ENCODE measurements at places on chromosomes 11 and 22. TPM values are rescaled to one million over a fixed set of nuclear protein-coding genes. Genes with fewer than 3 reads are reported as not detected.

- DNase-seq: no peak
Observed at GRCh38 chr11:108873941-108874340, 209.1 kb downstream of the DDX10 start.

DNA sequence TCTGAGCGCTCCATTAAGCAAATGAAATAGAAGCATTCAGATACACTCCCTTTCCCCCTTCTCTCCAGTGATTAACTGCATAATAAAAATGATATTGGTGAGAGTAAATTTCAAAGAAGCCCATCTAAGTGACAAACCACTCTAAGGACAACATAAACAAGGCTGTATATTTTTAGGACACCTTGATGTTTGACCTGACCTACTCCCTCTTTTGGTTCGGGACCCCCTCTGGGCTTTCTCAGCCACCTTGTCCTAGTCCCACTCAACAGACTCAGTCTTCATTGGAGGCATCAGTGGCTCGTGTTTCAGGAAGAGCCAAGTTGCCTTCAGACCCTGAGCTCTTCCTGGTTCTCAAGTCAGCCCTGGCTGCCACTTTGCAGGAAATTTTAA, 182.3 kb upstream of the NCAM1 start:
- DNase-seq: no peak

DNA sequence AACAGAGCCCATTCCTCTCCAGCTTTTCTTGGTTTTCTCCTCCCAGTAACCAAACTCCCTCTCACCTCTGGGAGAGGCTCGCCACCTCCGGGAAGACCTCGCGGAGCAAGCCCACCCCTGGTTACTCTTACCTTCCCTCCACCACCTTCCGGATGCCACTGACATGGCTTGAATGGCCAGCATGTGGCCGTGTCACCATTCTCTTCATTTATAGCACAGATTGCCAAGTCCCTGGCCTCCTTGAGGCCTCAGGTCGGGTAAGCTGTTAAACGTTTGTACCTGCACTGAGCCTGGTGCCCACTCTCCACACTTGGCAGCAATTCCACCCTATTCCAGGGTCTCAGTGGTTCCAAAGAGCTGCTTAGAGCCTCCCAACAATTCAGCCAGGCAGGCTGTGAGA, 8.0 kb upstream of the FXYD2 start:
- peak; percentile 39 for DNase-seq

GRCh38 chr22:46969961-46970360, 207.5 kb downstream of the TBC1D22A start:
- peak; percentile 45 for DNase-seq

DNA sequence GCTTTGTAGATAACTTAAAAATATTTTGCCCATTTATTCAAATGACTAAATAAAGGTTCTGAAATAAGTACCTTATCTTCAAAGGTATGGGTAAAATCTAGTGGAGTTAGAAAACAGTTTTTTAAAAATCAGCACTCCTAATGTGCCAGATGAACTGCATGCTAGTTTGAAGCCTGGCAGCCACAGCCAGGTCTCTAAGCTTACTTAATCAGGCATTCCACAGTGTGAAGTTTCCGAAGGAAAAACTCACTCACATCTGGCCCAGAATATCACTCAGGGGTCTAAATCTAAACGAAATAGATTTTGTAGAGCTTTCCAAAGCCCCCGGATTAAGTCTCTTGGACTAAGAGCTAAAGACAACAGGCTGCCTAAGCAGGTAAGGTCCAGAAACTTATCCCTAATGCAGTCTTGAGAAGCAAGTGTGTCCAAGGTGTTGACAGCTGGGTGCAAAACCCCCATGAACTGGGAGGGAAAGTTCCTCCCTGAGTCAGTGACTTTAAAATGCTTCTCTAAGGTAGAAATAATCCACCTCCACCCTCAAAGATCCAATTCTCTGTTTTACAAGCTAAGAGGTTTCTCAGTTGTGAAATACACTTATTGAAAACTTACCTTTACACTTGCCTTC, 157.6 kb downstream of the FCHSD2 start:
- DNase-seq: no peak

Gene MYOD1
- total RNA-seq: not detected

Gene PNPLA3
- not detected for total RNA-seq

Gene CST6
- total RNA-seq: not detected
